Naive B cell (primary cell): ENCODE measurements at places on chromosomes 3 and 15. TPM values are rescaled to one million over a fixed set of nuclear protein-coding genes. Genes with fewer than 3 reads are reported as not detected.

ANKRD34C gene
- not detected for polyA plus RNA-seq

SH2D7 gene
- polyA plus RNA-seq = not detected

SCAMP5 gene
- polyA plus RNA-seq = not detected

- no peak for DNase-seq
These were observed 85.0 kb upstream of the P3H2 start for GRCh38 chr3:190205739-190206138.

- DNase-seq = no peak
These were observed 602 bp upstream of the ATP2B2 start for GRCh38 chr3:10505791-10506585.

DNA sequence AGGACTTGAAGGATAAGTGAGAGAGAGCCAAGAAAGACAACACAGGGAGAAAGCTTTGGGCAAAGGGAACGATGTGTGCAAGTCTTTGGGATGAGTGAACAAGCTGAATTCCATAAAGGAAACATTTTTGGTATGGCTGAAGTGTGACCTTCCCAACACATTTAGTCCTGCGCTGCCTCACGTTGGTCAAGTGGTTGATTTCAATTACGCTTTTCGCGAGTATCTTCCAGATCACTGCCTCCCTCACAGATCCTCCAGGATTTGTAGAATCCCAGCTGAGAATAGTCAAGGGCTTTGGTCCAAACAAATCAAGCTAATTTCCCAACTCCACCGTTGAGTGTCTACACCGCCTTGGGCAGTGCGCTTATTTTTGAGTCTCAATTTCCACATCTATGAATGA, 338.4 kb upstream of the ADAMTS9 start:
- DNase-seq = no peak
